CD4-positive, alpha-beta T cell (primary cell): ENCODE measurements at places on chromosomes 6 and 20.

- no peaks in the 10 kb centered on the region for H3K36me3 ChIP-seq
- H3K27ac ChIP-seq: no peak overlapping the region
- no peak for DNase-seq
- no peaks in the 10 kb centered on the region for H3K27me3 ChIP-seq
- no peak overlapping the region for H3K4me3 ChIP-seq
- peaks cover 4% of the 10 kb centered on the region for H3K4me1 ChIP-seq
Measured at GRCh38 chr6:89044328-89045010, 36.1 kb upstream of the PNRC1 start.

GRCh38 chr6:39841291-39841690, 49.1 kb downstream of the DAAM2 start:
- DNase-seq: no peak
- peaks cover 12% of the 10 kb centered on the region for H3K27me3 ChIP-seq
- H3K27ac ChIP-seq: no peak overlapping the region
- no peaks in the 10 kb centered on the region for H3K36me3 ChIP-seq
- no peak overlapping the region for H3K4me3 ChIP-seq

- no peak overlapping the region for H3K27ac ChIP-seq
- no peaks in the 10 kb centered on the region for H3K4me1 ChIP-seq
- no peak for DNase-seq
- no peak overlapping the region for H3K4me3 ChIP-seq
- H3K27me3 ChIP-seq: no peaks in the 10 kb centered on the region
Measured at GRCh38 chr20:17720755-17721154, 21.0 kb downstream of the BANF2 start.

GRCh38 chr20:40435146-40435895, 253.7 kb downstream of the MAFB start:
- no peaks in the 10 kb centered on the region for H3K4me1 ChIP-seq
- no peak overlapping the region for H3K4me3 ChIP-seq
- no peak for DNase-seq
- H3K27me3 ChIP-seq: no peaks in the 10 kb centered on the region
- no peaks in the 10 kb centered on the region for H3K36me3 ChIP-seq

DNA sequence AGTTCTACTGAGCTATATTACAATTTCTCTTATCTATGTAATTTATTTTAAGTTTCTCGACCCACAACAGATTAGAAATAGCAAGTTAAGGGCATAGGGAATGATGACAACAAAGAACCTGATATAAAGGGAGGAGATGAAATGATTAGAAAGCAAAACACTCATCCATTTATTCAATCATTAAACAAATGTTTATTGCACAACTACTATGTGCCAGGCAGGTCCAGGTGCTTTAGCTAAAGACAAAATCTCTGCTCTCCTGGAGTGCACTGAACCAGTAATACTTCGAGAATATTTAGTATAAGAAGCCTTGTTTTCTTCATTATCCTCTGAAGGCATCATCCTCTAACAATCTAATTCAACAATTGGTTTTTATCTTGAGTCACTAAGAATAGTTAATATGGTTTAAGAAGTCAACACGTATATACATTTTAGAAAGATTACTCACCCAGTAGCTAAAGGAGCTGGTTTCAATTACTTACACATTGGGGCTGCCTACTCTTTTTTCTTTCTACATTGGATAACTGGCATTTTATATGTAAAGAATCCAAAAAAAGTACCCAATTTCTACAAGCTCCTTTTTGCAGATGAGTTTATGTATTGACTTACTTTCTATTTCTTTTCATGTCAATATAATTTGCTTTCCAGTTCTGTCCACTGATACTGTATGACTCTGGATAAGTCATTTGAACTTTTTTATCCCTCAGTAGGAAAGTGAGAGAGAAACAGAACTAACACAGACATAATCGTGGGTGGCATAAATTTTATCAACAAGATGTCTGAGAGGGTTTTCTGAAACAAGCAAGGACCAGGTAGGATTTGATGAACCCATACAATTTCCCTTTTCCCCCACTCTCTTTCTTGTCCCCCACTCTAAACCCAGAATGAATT, 312.6 kb downstream of the CLIC5 start:
- no peak overlapping the region for H3K4me3 ChIP-seq
- no peaks in the 10 kb centered on the region for H3K36me3 ChIP-seq
- no peak overlapping the region for H3K27ac ChIP-seq
- no peak for DNase-seq

DNA sequence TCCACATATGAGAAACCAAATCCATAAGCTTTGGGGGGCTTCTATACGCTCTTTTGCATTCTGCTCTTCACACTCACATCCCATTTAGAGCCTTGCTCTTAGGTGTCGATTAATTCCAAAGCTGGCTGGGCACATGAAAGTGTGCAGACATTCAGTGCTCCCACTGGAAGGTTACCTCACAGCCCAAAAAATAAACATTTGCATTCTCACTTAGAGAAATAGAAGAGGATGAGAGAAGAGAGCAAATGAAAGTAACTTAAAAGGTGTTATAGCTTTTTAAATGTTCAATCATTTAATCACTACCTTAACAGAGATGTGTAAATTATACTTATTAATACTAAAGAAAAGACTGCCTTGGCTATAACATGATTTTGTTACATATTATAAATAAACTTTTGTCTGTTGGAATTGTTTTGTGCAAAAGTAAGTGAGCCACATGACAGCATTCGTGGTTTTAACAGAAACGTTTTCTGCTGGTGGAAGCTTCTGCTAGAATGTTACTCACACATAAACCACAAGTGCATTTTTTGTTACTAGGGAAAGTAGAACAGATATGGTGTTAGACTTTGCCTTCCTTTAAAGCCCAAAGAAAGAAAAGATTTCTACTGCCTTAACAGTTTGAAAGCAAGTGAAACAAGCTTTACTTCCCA, 116.7 kb downstream of the SIM1 start:
- no peak overlapping the region for H3K27ac ChIP-seq
- H3K27me3 ChIP-seq: no peaks in the 10 kb centered on the region
- DNase-seq: peak; percentile 10
- no peak overlapping the region for H3K4me3 ChIP-seq

DNA sequence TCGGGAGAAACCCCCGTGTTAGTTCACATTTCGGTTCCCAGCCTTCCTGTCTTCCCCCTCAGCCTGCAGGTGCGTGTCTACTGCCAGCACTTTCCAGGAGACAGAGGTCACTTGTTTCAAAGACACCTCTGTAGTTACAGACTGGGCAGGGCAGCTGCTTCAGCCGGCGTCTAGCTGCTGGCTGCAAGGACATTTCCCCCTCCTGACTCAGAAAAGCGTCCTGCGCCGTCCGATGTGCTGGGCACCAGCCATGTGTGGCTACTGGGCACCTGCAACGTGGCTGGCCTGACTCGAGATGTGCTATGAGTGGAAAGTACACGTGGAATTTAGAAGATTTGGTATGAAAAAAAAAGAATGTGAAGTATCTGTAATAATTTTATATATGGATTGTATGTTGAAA, 37.6 kb downstream of the RRBP1 start:
- H3K4me1 ChIP-seq: peaks cover 13% of the 10 kb centered on the region
- no peak overlapping the region for H3K27ac ChIP-seq
- no peak for DNase-seq

DNA sequence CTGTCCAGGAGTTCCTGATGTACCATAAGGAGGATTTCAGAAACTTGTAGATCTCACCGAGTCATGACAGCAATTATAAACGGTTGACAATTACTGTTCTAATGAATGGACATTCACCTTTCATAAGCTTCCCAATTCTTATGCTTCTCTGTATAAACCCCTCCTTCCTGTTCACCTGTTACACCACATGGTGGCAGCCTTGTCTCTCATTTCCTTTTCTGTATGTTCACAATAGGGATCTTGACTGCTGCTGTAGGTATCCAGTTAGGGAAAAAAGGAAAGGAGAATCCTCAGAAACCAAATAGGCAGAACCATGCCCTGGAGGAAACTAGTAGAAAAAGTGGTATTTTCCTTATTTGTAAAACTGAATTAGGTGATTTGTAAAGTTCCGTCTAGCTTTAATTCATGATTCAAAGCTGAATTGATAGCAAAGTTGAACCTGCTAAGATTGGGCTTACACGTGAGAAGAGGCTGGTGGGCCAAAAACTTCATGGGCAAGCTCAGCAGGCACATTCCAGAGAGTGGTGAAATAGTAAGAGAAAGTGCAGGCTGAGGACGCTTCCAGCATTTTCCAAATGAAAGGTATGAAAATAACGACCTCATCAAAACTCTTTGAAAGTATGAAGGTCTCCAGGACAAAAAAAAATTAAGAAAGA, 29.0 kb upstream of the TBPL1 start:
- no peaks in the 10 kb centered on the region for H3K36me3 ChIP-seq
- peak; percentile 68 for DNase-seq
- H3K27me3 ChIP-seq: no peaks in the 10 kb centered on the region
- H3K4me1 ChIP-seq: no peaks in the 10 kb centered on the region
- H3K27ac ChIP-seq: no peak overlapping the region

- no peaks in the 10 kb centered on the region for H3K4me1 ChIP-seq
- DNase-seq: no peak
- no peak overlapping the region for H3K4me3 ChIP-seq
- H3K27me3 ChIP-seq: no peaks in the 10 kb centered on the region
- no peaks in the 10 kb centered on the region for H3K36me3 ChIP-seq
Measured at GRCh38 chr6:166572370-166573261, 13.9 kb downstream of the RAMACL start.
